ENCODE measurements at places on chromosomes 6 and 20.

DNA sequence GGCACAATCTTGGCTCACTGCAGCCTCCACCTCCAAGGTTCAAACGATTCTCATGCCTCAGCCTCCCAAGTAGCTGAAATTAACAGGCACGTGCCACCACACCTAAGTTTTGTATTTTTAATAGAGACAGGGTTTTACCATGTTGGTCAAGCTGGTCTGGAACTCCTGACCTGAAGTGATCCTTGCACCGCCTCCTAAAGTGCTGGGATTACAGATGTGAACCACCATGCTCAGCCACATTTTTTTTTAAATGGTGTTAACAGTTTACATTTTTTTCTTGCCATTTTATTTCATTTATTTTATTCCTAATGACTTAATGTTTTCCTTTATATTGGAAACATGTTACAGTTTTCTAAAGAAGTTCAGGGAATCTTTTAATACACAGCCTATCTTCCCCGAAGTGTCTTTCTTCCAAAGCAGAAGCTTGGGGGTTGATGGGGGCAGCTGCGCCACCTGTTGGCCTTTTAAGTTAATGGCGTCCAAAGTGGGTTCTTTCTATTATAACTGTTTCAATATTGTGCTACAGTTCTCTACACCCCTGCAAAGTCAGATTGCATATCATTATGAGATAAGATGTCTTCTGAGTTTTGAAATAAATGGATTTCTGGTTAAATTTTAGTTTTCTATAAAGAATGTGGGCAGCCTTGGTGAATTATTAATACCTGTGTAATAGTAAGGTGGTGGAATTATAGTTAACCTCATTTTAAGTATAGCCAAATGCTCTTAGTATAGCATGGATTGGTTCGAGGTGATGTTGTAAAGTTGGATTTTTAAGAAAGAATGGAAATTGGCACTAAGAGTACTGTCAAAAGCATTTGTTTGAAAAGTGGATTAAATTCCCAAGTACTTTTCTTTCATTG is 42.0 kb upstream of the PLCG1 start:
- peak; percentile 24 for DNase-seq

- no peak for DNase-seq
Measured at GRCh38 chr6:139529420-139529819, 155.0 kb upstream of the CITED2 start.

- no peak for DNase-seq
Measured at GRCh38 chr20:36035745-36036144, 67.4 kb downstream of the CNBD2 start.

DNA sequence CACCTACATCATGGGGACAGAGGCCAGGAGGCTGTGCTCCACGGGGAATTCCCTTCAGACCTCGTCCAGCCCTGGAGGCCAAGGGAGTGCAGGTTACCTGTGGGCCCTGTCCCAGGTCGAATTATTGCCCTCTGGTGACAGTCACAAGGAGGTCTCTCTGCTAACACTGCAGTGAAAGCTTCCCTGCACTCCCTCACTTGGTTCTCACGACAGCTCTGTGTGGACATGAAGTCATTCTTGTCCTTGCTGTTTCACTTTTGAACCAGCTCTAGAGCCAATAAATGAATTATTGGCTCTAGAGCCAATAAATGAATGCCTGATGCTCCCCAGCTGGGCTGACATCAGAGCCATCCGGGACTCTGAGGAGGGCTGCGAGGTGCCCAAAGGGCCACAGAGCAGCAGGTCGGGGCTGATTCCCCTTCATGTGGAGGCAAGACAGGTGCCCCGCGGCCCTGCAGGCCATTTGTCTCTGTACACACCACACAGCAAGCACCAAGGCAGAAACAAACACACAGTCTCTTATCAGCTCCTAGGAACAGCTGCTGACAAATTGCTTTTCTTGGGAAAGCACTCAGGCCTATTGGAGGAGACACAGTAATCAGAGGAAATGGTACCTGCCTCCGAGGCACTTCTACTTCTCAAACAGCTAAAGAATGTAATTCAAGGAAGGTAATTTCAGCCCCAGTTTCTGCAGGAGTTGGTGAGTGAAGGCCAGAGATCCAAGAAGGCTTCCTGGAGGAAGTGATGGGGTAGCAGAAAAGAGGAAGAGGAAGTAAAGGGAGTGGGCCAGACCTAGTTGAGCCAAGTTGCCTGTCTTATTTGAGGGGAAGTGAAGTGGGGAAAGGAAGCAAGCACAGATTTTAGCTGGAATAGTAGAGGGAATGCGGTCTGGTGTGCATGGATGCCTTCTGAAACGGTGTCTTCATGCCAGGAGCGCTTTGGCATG is 27.5 kb upstream of the TBXT start:
- no peak for DNase-seq

GRCh38 chr6:39440039-39440426 is 117.5 kb upstream of the KCNK16 start:
- DNase-seq, result no peak

GRCh38 chr6:125753218-125753936 is 3.9 kb downstream of the HEY2 start:
- no peak for DNase-seq

DNA sequence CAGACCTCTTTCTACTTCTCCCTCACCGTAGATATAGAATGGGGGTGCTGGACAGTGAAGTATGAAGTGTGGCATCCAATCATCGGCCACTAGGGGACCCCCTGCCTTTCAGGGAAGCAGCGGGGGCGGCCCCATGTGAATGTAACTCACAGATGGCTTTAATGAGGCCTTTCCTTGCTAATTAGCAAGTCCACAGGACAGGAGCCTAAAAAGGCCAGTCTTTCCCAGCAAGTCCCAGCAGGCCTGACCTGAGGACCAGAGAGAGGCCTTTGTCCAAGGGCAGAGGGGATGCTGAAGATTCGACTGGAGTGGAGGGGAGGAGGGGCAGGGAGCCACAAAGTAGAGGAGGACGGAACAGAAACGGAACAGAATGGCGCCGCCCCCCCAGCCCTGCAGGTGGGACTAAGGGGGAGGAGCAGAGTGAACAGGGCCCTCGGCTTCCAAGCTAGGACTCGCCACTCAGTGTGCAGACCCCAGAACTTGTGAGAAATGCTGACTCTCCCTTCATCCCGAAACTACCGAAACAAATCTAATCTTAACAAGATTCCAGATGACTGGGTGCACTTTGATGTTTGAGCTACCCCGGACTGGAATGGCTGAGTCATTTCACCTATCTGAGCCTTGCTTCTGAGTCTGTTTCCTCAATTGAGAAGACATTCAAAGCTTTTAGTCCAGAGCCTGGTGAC is 5.8 kb downstream of the C6orf132 start:
- DNase-seq, result peak; percentile 17

GRCh38 chr6:103908898-103909297 is 950.8 kb downstream of the HACE1 start:
- DNase-seq, result no peak

DNA sequence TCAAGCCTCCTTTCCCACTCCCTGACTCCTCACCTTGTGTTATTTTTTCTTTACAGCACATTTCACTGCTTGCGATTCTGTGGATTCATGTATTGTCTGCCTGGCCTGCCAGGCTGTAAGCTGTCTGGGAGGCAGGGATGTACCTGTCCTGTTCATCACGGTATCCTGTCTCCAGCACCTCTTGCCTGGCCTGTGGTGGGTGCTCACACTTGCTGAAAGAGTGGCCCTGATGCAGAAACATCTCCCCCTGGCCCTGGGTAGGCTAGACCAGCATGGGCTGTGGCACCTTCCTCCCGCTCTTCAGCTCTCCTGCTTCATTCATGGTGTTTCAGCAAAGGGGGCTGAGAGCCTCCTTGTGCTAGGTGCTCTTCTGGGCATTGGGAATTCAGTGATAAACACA is 60.1 kb upstream of the KCNG1 start:
- no peak for DNase-seq

DNA sequence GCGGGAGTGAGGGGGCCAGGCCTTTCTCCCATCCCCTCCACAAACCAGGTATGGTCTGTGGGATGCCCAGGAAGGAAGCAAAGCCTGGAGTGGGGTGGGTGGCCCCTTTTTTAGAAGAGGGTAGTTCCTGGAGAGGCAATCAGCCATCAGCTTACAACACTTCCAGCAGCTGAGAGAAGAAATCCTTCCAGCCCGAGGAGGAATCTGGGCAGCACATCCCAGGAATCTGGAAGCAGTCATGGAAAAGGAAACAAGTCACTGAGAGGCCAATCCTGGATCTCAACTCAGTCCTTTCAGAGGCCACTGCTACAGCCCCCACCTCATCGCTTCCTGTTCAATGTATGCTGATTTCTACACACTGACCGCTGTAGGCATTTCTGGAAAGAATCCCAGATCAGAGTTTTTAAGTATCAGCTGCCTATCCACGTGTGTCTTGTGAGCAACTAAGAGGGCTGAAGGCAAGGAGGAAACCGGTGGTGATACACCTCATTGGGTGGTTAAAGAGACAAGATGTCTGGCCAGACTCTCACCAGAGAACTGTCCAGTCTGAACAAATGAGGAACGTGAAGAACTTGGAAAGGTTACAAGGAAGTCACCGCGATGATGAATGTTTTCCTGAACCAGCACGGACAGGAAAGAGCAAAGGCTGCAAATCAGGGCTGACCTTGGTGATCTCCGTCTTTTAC is 92.9 kb upstream of the SHLD1 start:
- no peak for DNase-seq

DNA sequence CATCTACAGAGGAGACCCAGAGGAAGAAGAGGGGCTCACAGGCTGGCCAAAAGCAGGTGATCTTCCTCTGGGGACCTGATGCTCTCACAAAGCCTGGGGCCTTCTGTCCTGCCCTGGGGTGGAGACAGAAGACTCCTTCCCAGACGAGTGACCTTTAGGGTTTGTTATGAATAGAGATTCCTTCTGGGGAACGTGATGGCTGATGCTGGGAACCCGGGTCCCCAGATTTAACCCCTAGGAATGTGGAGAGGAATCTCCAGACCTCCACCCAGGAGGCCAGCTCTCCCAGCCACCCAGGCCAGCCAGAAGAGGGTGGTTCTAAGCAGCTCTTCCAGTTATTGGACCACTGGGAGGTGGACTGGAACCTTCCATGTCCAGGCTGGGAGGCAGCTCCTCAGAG is 16.8 kb upstream of the CCN5 start:
- DNase-seq, result no peak

GRCh38 chr6:11853678-11854407 is 75.2 kb upstream of the ADTRP start:
- no peak for DNase-seq

GRCh38 chr20:63009988-63010769 is 3.4 kb upstream of the BHLHE23 start:
- DNase-seq, result peak; percentile 69

DNA sequence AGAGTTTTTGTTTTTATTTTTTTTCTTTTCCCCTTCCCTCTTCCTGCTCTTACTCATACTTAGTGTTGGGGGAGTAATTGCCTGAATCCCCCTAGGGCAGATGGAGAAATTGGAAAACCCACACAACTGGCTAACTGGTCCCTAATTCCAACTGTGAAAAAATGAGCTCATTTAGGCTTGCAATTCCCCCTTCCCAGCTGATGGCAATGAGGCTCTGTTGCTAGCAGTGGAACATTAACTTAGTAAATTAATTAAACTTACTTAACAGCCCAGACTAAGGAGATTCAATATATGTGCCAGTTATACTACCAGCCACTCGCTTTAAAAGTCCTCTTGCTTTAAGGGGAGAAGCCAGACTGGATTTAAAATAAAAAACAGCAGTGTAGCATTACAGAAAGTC is 76.6 kb downstream of the PKHD1 start:
- no peak for DNase-seq

DNA sequence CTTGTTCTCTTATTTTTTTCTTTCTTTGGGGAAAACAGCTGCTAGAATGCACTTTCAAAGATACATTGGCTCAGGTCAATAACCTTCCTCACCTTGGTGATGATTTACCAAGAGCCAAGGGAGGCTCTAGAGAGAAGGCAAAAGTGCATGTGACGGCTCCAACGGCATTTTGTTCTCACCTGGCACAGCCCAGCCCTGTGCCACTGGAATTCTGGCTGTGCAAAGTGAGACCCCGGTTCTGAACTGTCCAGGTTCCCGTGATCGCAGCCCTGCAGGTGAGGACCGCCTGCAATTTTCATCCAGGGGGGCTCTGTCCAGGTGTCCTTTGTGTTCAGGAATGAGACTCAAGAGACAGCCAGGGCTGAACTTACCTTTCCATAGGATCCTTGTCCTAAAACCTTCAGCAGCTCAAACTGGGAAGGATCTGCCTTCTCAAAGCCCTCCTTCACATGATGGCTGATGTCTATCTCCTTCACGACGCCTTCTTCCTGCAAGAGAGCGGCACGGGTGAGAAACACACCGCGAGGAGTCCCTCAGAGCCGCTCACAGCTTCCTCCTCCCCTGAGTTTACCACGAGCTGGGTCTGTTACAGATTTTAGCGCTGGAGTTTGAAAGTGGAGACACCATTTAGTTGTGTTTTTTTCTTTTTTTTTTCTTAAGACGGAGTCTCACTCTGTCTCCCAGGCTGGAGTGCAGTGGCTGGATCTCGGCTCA is 48.0 kb downstream of the RAMACL start:
- no peak for DNase-seq

- DNase-seq, result no peak
Measured at GRCh38 chr6:5670811-5671561, 335.7 kb downstream of the NRN1 start.

DNA sequence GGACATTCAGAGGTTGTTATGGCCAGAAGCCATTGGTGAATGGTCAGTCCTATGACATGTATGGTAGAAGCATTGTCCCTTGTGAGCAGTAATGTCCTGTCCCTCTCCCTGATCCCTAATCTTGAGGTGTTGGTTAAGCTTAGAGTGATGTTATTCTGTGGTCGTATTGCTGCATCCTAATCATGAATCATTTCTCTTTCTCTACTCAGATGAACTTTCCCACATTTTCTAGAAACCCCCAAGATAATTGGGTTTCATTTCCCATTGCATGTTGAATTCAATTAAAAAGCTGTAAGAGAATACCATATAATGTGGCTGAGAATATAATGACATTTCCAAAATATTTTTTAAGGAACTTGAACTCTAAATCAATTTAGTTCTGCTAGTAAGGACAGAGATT is 175.1 kb downstream of the PLCB4 start:
- no peak for DNase-seq

- no peak for DNase-seq
Measured at GRCh38 chr6:12359036-12359435, 68.9 kb downstream of the EDN1 start.

GRCh38 chr6:69416776-69417175 is 380.0 kb downstream of the LMBRD1 start:
- DNase-seq, result no peak

- DNase-seq, result no peak
Measured at GRCh38 chr6:43471399-43471798, 6.0 kb upstream of the TJAP1 start.

DNA sequence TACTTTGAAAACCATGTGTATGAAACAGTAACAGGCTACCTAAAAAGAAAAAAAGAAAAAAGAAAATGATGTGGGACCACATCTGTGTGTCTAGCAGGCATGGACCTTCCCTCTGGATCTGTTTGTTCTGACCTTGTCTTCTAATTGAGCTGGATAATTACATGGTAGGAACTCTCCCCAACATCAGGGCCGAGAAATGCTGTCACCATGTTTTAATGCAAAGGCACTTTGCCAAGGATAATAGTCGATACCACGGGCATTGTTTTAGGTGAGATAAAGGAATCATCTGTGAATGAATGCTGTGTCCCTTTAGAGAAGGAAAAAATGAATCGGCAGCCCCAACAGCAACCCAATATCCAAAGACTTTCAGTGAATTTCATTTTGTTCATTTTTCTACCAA is 149.1 kb downstream of the ZDHHC14 start:
- DNase-seq, result no peak
